ENCODE measurements at places on chromosomes 3 and 15. TPM values are rescaled to one million over a fixed set of nuclear protein-coding genes. Genes with fewer than 3 reads are reported as not detected.

- no peak for DNase-seq
Observed at GRCh38 chr3:195904368-195904767, 4.0 kb downstream of the TNK2 start.

GRCh38 chr15:68229386-68230156 lies at the start of gene CLN6:
Gene CLN6 (minus strand): TSS chr15:68229728. CDS start chr15:68229584, 144 bp downstream.
- peak; percentile 76 for DNase-seq

GRCh38 chr15:68566377-68566954 lies 12.3 kb upstream of the CORO2B start:
- no peak for DNase-seq

Gene EFCC1
- not detected for total RNA-seq

Gene TUSC7
- total RNA-seq: not detected

GRCh38 chr3:40593351-40593750 lies 68.6 kb downstream of the ZNF621 start:
- no peak for DNase-seq

DNA sequence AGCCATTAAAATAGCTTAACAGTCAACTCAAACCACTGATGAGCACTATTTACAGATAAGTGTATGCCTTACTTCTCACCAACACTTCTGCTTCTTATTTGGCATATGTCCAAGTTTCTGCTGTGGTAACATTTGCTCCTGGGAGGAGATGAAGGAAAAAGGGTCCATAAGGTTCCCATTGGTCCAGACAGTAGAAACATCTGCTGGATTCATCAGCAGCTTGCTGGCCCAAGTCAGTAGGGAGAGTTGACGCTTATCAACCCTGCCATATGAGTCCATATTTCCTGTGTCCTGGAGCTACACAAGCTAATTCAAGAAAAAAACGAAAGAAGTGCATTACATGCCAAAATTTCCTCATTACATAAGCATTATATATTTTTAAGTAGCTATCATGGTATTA lies 824.5 kb downstream of the CADM2 start:
- DNase-seq: no peak

GRCh38 chr15:49984436-49984835 lies 134.6 kb downstream of the ATP8B4 start:
- peak; percentile 7 for DNase-seq

DNA sequence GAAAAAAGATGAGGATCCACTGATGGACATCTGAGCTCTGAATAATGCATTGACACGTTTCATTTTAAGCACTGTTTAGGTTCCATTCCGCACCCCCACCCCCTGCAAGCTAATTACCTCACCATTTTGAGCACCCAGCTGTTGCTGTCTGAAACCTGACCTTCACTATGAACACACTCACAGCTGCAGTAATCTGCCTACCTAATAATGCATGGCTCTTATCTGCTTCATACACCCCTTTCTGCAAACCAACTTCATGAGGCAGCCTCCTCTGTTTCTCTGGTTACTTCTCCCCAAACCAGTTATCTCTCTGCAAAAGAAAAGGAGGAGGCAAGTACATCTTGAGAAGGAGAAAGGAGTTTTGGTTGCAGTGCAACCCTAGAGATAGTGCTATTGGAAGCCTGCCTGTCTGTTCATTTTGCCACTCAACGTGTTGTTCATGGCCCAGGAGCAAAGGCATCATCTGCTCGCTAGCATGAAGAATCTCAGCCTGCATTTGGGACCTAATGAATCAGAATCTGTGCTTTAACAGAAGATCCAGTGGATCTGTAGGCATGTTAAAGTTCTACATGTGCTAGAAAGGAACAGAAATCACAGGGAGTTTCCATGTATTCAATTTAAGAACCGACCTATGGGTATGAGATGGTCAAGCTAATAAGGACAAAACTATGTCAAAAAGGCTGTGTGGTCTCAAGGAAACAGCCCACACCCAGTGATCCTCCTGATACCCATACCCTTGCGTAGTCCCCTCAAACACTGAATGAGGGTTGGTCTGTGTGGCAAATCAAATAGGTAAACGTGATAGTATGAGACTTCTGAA lies 87.2 kb downstream of the MB21D2 start:
- no peak for DNase-seq

GRCh38 chr15:31845791-31846190 lies 184.5 kb upstream of the CHRNA7 start:
- DNase-seq: no peak

- DNase-seq: no peak
Observed at GRCh38 chr3:183922421-183922820, 37.7 kb upstream of the PARL start.

Gene TP63
- total RNA-seq: not detected

Gene NCKIPSD
- 15.4 TPM for total RNA-seq

GRCh38 chr15:79290642-79291275 lies 8.2 kb downstream of the ANKRD34C start:
- no peak for DNase-seq

DNA sequence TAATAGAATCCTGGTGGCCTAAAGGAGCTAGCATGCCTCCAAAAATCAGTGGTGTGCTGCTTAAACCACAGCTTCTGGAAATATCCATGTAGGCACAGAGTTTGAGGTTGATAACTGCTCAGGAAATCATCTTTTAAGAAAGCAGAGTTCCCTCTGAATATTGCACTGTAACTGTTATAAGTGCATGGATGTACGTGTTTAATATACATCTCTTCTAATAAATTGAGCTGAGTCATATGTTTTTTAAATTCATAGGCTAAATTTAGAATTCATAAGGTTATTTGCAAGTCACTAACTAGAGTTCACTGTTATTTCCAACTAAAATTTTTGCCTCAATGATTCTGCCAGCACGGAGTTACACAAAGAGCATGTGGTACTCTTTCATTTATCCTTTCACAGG lies 68.9 kb downstream of the MYH15 start:
- no peak for DNase-seq

DNA sequence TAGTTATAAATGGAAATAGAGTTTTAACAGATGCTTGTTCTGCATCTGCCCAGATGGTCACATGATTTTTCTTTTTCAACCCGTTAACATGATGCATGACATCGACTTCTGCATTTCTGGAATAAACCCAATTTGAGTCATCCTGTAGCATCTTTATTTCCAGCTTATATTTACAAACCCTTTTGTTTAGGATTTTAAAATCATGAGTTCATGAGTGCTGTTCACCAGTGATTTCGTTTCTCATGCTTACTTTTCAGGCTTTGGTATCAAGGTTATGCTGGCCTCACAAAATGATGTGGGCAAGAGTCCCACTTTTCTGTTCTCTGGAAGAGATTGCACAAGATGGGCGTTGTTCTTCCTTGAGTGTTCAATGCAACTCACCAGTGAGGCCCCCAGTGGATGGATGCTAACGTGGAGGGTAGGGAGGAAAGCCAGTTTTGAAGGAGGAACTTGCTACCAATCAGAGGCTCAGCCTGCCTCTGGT lies 5.2 kb downstream of the HRH1 start:
- peak; percentile 98 for DNase-seq

All from fibroblast of lung (primary cell).